NCI-H446 (cell line): ENCODE measurements at places on chromosomes 11 and 22.

GRCh38 chr11:20042811-20043341 is 117.4 kb downstream of the DBX1 start:
- peak; percentile 86 for DNase-seq

- no peak for DNase-seq
These were observed 100.9 kb downstream of the CTTN start for GRCh38 chr11:70498976-70499801.

DNA sequence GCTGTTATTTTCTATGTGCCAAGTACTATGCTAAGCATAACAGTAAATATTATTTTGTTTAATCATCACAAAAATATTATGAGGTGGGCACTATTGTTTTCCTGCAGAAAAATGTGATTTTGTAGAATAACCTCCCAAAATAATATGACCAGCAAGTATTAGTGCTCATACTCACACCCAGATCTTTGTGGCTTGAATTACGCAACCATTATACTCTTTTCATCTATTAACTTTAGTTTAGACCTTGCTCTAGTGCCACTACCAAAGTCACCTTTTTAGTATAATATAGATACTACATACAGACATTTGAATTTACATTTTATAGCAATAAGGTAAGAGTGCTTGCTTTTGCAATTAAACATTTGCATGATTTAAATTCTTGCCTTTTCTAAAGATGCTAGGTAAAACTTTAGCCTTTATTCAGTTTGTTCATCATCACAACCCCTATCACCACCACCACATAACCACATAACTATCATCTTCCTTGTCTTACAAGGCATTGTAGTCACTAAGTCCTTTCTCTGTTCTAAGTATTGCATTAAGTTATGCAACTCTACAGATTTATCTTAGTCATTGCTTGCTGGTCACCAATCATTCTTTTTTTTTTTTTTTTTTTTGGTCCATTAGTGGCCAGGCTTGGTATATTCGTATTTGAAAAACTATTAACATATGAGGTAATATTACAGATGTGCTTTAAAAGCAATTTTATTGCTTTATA is 68.4 kb downstream of the GAS2 start:
- DNase-seq = no peak

DNA sequence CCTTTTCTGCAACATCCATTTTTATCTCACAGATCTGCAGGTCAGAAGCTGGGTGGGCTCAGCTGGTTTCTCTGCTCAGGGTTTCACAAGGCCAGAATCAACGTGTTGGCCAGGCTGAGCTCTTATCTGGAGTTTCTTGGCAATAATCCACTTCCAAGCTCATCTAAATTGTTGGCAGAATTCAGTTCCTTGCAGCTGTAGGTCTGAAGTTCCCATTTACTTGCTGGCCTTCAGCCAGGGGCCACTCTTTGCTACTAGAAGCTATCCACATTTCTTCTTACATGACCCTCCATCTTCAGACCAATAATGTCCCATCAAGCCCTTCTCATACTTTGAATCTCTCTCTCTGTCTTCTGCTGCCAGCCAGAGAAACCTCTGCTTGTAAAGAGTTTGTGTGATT is 103.5 kb downstream of the WNT11 start:
- no peak for DNase-seq

DNA sequence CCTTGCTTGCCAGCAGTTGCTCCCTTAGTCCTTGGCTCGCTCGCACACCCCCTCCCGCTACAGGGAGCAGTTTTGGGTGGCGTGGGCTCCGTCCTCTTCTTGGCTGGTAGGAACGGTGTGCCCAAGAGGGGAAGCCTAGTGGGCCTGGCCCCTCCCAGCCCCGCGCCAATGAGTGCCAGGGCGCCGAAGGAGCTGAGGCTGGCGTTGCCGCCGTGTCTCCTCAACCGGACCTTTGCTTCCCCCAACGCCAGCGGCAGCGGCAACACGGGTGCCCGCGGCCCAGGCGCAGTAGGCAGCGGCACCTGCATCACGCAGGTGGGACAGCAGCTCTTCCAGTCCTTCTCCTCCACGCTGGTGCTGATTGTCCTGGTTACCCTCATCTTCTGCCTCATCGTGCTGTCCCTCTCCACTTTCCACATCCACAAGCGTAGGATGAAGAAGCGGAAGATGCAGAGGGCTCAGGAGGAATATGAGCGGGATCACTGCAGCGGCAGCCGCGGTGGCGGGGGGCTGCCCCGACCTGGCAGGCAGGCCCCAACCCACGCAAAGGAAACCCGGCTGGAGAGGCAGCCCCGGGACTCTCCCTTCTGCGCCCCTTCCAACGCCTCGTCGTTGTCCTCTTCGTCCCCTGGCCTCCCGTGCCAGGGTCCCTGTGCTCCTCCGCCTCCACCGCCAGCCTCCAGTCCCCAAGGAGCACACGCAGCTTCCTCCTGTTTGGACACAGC is 1.6 kb downstream of the C11orf87 start:
- DNase-seq = no peak

DNA sequence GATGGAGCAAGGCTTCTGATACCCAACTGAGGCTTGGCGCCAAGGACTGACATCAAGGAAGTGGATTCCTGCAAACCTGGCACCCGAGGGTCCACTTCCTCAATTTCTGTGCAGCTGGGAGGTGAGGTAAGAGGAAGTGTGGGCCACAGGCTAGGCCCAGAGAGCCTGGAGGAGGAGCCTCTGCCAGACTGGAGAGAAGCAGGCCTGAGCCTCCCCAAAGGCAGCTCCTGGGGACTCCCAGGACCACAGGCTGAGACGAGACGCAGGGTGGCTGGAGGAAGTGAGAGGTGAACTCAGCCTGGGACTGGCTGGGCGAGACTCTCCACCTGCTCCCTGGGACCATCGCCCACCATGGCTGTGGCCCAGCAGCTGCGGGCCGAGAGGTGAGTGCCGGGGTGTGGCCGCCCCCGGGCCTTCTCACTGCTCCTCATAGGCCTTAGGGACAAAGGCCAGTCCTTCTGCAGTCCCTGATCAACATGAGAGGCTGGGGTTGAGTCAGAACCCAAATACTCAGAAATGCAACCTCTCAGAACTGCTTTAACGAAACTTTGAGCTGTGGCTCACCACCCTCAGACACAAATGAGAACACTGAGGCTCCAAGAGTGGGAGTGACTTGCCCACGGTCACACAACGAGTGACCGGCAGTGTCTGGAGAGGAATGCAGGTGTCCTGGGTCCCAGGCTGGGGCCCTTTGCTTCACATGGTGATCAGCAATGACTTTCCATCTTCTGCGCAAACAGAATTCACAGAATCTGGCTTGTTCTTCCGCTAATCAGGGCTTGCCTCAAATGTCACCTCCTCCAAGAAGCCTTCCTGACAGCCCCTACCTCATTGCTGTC is at the start of gene NCF4:
Gene NCF4, plus strand, starts transcription at position 186 of the 839 bp plus-strand sequence. Its CDS starts 166 bp downstream, at position 352.
- no peak for DNase-seq

DNA sequence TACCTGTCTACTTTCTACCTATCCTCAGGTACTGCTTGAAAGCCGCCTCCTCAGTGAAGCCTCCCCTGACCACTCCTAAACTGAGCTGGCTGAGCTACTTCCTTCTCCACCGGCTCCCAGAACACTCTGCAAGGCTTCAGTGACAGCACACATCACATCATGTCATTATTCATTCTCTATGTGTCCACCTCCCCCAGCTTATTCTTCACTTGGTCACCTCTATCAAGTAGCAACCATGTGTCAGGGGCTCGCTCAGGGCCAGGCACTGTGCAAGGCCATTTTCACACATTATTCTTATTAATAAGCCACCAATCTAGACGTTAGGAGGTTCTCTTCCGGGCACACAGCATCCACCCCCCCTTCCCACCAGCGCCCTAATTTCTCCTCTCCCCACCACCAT is 3.7 kb upstream of the ELFN2 start:
- DNase-seq = no peak

DNA sequence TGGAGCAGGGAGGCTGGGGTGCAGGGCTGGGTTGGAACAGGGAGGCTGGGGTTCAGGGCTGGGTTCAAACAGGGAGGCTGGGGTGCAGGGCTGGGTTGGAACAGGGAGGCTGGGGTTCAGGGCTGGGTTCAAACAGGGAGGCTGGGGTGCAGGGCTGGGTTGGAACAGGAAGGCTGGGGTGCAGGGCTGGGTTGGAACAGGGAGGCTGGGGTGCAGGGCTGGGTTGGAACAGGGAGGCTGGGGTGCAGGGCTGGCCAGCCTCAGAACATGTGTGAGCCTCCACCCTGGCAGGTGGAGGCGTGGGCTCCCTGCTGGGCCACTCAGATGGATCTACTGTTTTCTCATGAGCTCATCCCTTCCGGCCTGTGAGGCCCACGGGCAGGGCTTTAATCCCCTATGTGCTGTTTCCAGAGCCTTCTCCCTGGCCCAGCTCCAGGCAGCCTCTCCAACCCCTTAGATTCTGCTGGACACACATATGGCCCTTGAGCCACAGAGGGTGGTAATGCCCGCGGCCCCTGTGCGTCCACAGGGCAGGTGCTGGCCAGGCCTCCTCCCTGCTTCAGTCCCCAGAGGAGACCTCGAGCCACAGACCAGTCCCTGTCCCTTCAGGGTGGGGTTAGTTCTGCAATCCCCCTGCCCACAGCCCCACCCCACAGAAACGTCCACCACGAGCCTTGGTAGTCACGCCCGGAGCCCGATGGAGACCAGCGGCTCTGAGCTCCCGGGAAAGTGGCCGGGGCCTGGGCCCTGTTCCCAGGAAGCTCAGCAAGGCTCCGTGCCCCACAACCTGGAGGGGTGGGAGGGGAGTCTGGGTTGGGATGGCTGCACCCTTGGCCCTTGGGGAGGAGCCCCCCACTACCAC is 197.9 kb downstream of the BRD1 start:
- no peak for DNase-seq

- no peak for DNase-seq
These were observed 2.3 kb upstream of the INPPL1 start for GRCh38 chr11:72222106-72222891.

DNA sequence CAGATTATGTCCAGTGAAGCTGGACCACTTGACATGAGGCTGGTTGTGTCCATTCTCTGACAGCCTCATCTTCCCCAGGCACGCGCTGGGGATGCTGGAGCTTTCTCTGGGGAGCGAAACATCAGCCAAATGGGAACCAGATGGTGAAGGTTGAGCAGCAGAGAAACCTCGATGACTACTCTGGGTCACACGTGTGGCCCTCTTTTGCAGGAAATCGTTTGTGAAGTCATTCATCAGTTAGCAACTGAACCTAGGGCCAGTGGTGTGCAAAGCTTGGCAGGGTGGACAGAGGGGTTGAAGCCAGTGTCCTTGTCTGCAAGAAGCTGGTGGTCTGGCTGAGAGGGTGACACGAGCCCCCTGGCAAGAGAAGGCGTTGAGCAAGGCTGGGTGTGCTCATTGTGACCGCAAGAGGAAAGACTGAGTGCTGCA is 109.8 kb downstream of the ZBTB16 start:
- DNase-seq = no peak

- DNase-seq = peak; percentile 26
These were observed 1.9 kb upstream of the FAT3 start for GRCh38 chr11:92222701-92223100.
